Heart left ventricle (tissue), 16 donors: ENCODE measurements at places on chromosomes 4 and X. TPM values are rescaled to one million over a fixed set of nuclear protein-coding genes. Genes with fewer than 3 reads are reported as not detected.

- H3K4me3 ChIP-seq, result no peak overlapping the region
- H3K27me3 ChIP-seq, result no peaks in the 10 kb centered on the region
- no peaks in the 10 kb centered on the region for H3K36me3 ChIP-seq
- H3K4me1 ChIP-seq, result no peaks in the 10 kb centered on the region
- DNase-seq, result no peak
These were observed 48.5 kb downstream of the FSTL5 start for GRCh38 chr4:162115333-162115732.

- no peak overlapping the region for H3K27ac ChIP-seq
- no peak for DNase-seq
- H3K4me3 ChIP-seq, result no peak overlapping the region
- H3K4me1 ChIP-seq, result no peaks in the 10 kb centered on the region
- H3K36me3 ChIP-seq, result no peaks in the 10 kb centered on the region
- no peaks in the 10 kb centered on the region for H3K27me3 ChIP-seq
These were observed 127.3 kb downstream of the TENM3 start for GRCh38 chr4:182370491-182370890.

TKTL2 gene
- total RNA-seq, result not detected

FAM9B gene
- not detected for total RNA-seq

DNA sequence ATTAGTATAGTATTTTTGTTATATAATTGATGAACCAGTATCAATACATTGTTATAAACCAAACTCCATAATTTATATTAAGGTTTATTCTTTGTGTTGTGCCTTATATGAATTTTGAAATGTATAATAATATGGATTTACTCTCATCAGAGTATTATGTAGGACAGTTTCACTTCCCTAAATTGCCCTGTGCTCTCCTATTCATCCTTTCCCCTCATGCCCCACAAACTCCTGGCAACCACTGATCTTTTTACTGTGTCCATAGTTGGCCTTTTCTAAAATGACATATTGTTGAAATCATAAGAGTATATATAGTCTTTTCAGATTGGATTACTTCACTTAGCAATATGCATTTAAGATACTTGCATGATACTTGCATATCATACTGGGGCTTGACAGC, 958.1 kb upstream of the GRID2 start:
- H3K27ac ChIP-seq, result no peak overlapping the region
- no peaks in the 10 kb centered on the region for H3K27me3 ChIP-seq
- H3K4me1 ChIP-seq, result no peaks in the 10 kb centered on the region
- DNase-seq, result no peak

GRCh38 chr4:155692361-155692760, 25.7 kb downstream of the GUCY1A1 start:
- DNase-seq, result no peak
- peaks cover 37% of the 10 kb centered on the region for H3K4me1 ChIP-seq
- no peaks in the 10 kb centered on the region for H3K36me3 ChIP-seq
- H3K4me3 ChIP-seq, result no peak overlapping the region
- no peak overlapping the region for H3K27ac ChIP-seq

DNA sequence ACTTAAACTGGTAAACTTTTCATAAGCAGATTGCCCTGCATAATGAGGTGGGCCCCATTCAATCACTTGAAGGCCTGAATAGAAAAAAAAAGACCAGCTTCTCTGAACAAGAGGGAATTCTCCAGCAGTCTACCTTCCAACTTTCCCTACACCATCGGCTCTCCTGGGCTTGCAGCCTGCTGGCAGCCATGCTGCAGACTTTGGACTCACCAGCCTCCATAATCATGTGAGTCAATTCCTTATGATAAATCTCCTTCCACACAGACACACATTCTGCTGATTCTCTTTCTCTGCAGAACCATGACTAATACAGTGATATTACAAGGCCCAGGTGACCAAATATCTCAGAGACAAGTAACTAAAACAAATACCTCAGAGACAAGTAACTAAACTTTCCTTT, 113.8 kb upstream of the WDR17 start:
- no peak overlapping the region for H3K4me3 ChIP-seq
- H3K27ac ChIP-seq, result no peak overlapping the region
- no peaks in the 10 kb centered on the region for H3K36me3 ChIP-seq
- no peaks in the 10 kb centered on the region for H3K4me1 ChIP-seq
- H3K27me3 ChIP-seq, result no peaks in the 10 kb centered on the region
- no peak for DNase-seq

DNA sequence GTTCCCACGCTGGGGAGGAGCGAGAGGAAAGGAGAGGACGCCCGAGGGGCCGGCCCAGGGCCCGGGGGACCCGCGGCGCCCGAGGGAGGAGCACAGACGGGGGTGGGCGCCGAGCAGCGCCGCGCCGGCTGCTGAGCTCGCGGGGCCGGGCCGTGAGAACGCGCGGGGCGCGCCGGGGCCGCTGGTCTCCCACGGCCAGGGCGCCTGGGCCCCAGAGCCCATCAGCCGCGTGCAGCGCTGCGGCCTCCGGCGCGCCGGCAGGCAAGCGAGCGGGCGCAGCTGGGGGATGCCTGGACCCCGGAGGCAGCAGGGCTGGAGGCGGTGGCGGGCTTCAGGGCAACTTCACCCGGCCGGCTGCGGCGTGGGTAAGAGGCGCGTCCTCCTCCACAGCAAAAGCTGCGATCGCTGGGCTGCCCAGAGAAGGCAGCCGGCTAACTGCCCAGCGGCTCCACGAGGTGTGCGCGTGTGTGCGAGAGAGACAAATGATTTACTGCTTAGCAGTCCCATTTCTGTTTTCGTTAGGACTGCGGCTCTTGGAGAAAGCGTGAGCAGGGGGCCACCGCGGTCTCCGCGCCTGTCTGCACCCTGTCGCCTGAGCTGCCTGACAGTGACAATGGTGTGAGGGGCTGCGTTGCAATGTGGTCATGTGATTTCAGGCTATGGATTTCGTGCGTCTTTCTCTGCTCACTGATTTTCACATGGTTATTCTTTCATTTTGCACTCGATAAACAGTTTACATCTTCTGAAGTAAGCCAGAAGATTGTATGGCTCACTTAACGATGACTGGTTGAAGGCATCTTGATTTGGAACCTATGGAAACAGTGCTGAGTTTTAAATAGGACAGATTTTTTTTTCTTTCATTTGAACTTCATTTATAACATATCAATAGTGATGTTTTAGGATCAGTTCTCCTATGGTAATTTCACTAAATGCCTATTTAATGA, 1.2 kb downstream of the GUCY1A1 start:
- no peaks in the 10 kb centered on the region for H3K36me3 ChIP-seq
- H3K27ac ChIP-seq, result peak overlapping the region; percentile 90
- H3K4me3 ChIP-seq, result peak overlapping the region; percentile 77
- H3K27me3 ChIP-seq, result no peaks in the 10 kb centered on the region

DNA sequence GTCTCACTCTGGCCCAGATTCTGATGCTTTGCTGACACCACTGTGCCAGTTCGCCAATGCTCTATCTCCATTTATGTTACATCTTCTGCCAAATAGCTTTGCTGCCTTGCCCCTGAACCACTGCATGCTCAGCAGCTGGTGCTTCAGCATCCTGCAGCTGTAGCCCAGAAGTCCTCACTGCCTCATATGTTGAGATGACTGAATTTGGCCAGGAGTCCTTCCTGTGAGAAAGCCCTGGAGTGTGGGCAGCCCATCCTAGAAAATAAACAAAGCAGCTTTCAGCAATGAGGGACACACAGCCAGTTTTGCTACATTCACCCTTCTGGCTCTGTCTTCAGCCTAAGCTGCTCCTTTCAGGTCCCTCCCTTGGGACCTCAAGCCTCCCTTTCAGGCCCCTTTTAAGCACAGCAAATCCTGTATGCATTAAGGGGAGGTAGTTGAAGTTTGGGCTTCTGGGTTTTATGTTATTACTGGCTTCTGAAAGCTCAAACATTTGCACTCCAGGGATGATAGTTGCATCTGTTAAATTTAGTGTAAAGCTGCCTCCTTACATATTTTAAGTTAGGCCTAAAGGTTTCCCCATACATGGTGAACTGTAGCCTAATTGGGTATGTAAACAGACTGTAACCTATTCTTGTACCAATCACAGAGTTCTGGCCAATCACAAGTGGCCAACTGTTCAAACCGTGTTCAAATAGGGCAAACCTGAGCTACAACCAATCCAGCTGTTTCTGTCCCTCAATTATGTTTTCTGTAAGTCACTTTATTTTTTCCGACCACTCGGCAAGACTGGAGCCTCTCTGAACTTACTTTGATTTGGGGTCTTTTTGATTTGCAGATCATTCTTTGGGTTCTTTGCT, 2.1 kb upstream of the TMEM165 start:
- H3K27ac ChIP-seq, result no peak overlapping the region
- DNase-seq, result no peak
- H3K4me1 ChIP-seq, result peaks cover 25% of the 10 kb centered on the region
- H3K27me3 ChIP-seq, result no peaks in the 10 kb centered on the region

SPANXB1 gene
- not detected for total RNA-seq

DNA sequence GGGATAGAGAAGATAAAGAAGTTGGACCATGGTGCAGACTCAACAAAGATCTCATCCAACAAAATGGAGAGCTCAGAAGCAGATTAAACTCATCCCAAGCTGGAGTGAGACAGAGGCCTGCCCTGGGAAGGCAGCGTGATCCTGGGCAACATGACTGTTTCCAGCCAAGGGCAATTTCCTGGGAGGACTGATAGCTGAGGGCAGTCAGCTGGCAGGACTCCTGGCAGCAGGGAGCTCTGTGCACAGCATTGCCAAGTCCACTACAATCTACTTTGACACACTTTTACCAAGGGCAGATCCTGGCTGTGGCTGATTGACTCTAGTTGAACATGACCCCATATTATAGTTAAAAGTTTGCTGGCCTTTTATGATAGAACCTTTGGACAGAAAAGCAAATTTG, 357.3 kb upstream of the RASGEF1B start:
- no peak overlapping the region for H3K4me3 ChIP-seq
- peak; percentile 70 for DNase-seq
- H3K27ac ChIP-seq, result peak overlapping the region; percentile 23
- H3K36me3 ChIP-seq, result no peaks in the 10 kb centered on the region
- no peaks in the 10 kb centered on the region for H3K4me1 ChIP-seq

DNA sequence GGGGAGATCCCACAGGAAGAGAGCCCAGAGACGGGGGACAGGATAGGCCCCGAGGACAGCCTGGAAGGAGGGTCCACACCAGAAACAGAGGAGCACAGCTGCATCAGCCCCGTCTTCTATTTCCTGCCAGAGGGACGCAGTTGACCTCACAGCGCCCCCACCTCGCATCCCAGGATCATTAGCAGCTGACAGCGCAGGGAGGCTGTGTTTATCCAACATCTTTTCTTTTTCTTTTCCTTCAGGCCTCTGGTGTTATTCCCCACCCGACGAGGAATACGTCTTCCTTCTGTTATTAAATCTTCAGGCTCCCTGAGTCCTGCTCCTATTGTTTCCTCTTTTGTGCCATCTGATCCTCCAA, 75.4 kb downstream of the DCHS2 start:
- H3K4me1 ChIP-seq, result peaks cover 10% of the 10 kb centered on the region
- peak overlapping the region; percentile 2 for H3K27ac ChIP-seq
- no peaks in the 10 kb centered on the region for H3K36me3 ChIP-seq
- DNase-seq, result peak; percentile 37

DNA sequence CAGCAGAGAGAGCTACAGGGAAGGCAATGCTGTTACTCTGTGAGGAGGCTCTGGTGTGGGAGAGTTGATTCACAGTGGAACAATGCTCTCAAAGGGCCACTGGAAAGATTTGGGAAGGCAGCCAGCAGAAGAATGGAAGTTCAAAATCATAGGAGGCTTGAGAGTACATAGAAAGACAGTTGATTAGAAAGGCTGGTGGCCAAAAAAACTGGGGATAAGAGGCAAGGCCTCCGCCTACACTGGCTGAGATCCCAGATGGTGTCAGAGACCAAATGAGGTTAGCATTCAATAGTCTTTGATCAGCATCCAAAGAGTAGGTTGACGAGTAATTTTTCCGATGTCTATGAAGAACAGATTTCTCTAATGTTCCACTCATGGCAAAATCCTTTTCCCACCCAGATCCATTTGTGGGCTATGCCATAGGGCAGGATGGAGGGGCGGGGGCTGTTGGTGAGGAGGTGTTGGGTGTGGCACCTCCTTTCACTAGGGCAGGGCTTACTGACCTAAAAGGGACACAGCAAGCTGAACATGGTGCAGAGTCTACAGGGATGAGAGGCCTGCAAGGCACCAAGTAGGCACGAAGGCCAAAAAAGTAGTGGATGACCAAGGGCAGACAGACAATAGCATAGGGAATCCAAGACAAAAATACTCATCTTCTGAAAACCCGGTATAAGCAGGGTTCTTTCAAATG, 15.1 kb downstream of the TEC start:
- peaks cover 20% of the 10 kb centered on the region for H3K4me1 ChIP-seq
- H3K27ac ChIP-seq, result peak overlapping the region; percentile 65
- peak overlapping the region; percentile 23 for H3K4me3 ChIP-seq
- no peaks in the 10 kb centered on the region for H3K36me3 ChIP-seq
- DNase-seq, result peak; percentile 73

USP26 gene
- total RNA-seq, result not detected

- H3K4me3 ChIP-seq, result no peak overlapping the region
- DNase-seq, result no peak
- H3K27ac ChIP-seq, result no peak overlapping the region
- no peaks in the 10 kb centered on the region for H3K36me3 ChIP-seq
- no peaks in the 10 kb centered on the region for H3K27me3 ChIP-seq
- H3K4me1 ChIP-seq, result no peaks in the 10 kb centered on the region
These were observed 23.5 kb downstream of the NOA1 start for GRCh38 chr4:56953680-56954520.

NSG1 gene
- total RNA-seq, result 2.2 TPM

DNA sequence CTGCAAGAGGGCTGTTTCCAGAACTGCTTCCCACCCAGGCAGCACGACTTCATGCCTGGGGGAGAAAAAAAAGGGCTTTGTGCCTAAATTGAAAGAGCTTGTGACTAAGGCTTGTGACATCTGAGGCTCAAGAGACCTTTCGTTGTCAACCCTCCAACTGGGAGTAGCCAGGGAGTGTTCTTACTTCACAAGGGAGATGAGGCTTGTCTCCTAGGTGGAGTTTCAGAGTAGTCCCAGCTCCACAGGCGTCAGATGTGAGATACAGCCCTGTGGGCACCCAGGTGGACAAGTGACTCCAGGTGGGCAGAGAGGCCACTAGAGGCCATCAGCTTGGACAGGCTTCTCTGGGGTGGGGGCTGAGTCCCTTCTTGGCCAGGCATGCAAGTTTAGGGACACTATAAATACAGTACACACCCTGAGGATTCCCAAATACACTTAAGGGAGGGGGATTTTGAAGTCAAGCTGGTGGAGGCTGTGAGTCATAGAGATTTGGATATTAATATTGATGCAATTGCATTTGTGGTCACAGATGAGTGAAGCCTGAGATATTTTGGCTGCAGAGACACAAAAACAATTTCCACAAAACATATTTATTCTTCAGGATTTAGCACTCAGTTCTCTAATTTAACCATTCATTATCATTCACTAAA, 40.1 kb upstream of the SETD7 start:
- peaks cover 4% of the 10 kb centered on the region for H3K4me1 ChIP-seq
- DNase-seq, result peak; percentile 38
- H3K27ac ChIP-seq, result no peak overlapping the region
- H3K36me3 ChIP-seq, result no peaks in the 10 kb centered on the region

DNA sequence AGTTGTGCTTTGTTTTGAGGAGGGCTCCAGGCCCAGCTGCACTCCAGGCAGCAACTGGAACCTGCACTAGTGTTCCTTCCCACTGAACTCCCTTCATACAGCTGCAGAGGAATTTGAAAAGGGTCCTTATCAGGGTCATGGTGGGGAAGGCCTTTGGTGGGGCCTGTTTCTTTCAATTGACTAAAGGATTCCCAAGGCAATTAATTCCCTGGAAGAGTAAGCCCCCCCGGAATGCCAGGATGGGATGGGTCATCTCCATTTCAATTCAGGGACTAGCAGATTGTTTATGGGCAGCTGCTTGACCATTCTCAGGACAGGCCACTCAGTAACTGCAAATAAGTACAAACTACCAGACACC, 45.3 kb downstream of the TSC22D3 start:
- H3K4me3 ChIP-seq, result no peak overlapping the region
- peak overlapping the region; percentile 79 for H3K27ac ChIP-seq
- H3K27me3 ChIP-seq, result no peaks in the 10 kb centered on the region
- no peak for DNase-seq

SLC9B2 gene
- total RNA-seq, result 4.6 TPM
